ENCODE measurements at places on chromosomes 7 and 10. TPM values are rescaled to one million over a fixed set of nuclear protein-coding genes. Genes with fewer than 3 reads are reported as not detected.

DNA sequence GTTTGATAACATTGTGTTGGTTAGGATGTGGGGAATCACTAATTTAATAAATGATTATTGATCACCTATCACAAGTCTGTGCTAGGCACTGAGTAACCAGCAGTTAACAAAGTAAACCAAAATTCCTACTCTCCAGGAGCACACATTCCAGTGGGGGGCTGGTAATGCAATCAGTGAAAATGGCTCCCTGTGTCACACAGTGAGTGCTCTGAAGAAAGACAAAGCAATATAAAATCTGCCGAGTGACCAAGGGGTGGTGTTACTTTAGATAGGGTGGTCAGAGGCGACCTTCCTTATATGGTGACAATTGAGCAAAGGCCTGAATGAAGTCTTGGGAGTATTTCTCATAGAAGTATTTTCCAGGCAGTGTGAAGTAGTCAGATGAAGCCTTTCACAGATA, 13.6 kb upstream of the SMC3 start:
- no peak for DNase-seq

GRCh38 chr10:120883071-120883470, 31.9 kb downstream of the WDR11 start:
- no peak for DNase-seq

GRCh38 chr10:103646304-103646703, 152.8 kb downstream of the NEURL1 start:
- no peak for DNase-seq

DNA sequence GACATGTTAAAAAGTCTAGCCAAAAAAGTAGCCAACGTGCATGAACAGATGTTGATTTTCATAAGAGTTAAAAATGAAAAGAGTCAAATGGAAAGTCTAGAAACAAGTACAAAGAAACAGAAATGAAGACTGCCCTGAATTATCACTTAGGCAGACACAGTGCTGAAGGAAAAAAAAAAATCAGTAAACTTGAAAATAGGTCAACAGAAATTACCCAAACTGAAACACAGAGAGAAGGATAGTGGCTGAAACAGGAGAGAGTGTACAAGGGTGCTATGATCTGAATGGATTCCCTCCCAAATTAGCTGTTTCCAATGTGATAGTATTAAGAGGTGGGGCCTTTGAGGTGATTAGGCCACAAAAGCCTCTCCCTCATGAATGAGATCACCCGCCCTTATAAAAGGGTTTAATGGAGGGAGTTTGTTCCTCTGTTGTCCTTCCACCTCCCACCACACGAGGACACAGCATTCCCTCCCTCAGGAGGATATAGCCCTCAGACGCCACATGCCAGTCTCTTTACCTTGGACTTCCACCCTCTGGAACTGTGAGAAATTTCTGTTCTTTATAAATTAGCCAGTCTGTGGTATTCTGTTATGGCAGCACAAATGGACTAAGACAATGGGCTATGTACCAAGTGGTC, 249.7 kb downstream of the AHR start:
- no peak for DNase-seq

DNA sequence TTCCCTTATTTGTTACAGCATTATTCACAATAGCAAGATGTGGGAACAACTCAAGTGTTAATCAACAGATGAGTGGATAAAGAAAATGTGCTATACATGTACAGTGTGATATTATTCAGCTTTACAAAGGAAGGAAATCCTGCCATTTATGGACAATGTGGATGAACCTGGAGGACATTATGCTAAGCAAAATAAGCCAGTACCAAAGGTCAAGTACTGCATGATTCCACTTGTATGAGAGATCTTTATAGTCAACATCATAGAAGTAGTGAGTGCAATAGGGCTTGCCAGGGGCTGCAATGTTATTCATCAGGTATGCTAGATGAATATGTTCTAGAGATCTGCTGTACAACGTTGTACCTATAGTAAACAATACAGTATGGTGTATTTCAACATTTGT, 138.5 kb upstream of the AGR3 start:
- no peak for DNase-seq

DNA sequence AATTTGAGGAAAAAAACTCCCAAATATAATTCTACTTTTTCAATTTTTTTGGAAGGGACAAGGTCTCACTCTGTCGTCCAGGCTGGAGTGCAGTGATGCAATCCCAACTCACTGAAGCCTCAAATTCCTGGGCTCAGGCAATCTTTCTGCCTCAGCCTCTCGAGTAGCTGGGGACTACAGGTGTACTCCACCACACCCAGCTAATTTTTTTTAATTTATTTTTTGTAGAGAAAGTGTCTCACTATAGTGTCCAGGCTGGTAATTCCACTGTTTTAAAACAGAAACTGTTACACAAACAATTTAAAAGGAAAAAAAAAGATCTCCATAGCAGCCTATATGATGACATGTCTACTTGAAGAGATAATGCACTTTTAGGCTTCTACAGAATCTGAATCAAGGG, 25.6 kb downstream of the EZH2 start:
- DNase-seq: no peak

GRCh38 chr10:119536508-119537025, 6.0 kb downstream of the RGS10 start:
- DNase-seq: no peak

GRCh38 chr7:116315803-116316202, 105.5 kb downstream of the TES start:
- no peak for DNase-seq

- DNase-seq: no peak
Observed at GRCh38 chr10:114095559-114096337, 52.1 kb downstream of the ADRB1 start.

- DNase-seq: no peak
Observed at GRCh38 chr10:113788604-113789083, 37.2 kb downstream of the PLEKHS1 start.

INTS15 gene
- 13.6 TPM for total RNA-seq

MUC3A gene
- 11.9 TPM for total RNA-seq

FOXP2 gene
- total RNA-seq: 2.9 TPM

OPALIN gene
- total RNA-seq: not detected

TMEM176A gene
- 707 TPM for total RNA-seq
